ENCODE measurements at places on chromosomes 2 and 18.

GRCh38 chr2:236661762-236662110 lies 92.1 kb downstream of the ACKR3 start:
- DNase-seq, result no peak

- DNase-seq, result no peak
These were observed 35.8 kb upstream of the PTPN4 start for GRCh38 chr2:119723784-119724467.

GRCh38 chr2:10892796-10893350 lies 18.9 kb upstream of the KCNF1 start:
- no peak for DNase-seq

- DNase-seq, result no peak
These were observed 95.8 kb upstream of the RGPD4 start for GRCh38 chr2:107730898-107731297.

- no peak for DNase-seq
These were observed 56.6 kb downstream of the ZNF638 start for GRCh38 chr2:71388214-71388613.

GRCh38 chr18:67043276-67043675 lies 439.4 kb upstream of the CDH19 start:
- DNase-seq, result no peak

DNA sequence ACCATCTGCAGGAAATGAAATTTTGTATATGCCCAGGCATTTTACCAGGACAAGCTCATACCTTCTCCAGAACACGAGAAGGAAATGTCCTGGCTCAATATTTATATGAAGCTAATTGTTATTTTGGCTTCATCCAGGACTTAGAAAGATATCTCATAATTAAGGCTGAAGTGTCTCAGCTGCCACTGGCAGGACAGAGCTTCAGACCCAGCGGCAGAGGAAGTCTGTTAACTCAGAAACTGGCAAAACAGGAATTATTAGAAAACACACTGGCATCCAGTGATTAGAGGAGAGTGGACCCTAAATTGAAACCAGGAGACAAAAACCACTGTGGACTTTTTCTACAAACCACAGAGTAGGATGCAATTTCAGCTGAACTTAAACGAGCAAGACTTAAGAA lies 329.7 kb downstream of the CYRIA start:
- no peak for DNase-seq

DNA sequence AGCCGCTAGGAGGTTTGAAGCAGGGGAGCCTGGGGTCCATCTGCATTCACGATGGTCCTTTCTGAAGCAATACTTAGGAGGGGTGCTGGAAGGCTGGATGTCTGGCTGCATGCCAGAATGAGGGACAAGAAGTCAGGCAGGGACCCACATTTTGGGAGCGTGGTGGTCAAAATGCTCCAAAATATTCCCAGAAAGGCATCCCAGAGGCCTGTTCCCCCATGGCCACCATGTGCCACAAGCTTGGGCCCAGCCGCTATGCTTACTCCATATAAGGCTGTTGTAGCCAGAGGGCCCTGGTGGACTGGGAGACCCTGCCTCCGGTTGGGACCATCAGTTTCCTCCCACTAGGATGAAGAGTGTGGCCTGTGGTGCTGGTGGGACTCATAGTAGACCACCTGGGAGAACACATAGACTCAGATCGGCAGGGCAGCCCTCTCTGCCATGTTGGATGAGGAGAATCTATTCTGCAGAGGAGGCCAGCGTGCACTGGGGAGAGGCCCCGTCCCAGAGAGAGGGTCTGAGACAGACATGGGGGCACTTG lies 3.6 kb upstream of the PROM2 start:
- no peak for DNase-seq

DNA sequence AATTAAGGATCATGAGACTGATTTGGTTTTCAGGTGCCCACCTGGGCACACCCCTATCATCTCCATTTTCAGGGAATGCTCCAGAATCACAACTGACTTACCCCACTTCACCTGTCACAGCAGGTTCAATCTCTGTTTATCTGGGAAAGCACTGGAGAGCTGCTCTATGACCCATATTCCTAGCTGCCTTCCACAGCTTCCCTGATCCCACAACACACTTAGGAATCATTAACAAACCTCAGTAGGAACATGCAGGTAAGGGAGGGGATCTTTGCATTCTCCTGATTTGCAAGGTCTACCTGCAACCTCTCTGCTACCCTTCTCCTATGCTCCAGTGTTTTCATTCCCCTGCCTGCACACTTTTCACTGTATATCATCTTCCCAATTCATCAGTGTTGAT lies 18.7 kb upstream of the FABP1 start:
- DNase-seq, result no peak

DNA sequence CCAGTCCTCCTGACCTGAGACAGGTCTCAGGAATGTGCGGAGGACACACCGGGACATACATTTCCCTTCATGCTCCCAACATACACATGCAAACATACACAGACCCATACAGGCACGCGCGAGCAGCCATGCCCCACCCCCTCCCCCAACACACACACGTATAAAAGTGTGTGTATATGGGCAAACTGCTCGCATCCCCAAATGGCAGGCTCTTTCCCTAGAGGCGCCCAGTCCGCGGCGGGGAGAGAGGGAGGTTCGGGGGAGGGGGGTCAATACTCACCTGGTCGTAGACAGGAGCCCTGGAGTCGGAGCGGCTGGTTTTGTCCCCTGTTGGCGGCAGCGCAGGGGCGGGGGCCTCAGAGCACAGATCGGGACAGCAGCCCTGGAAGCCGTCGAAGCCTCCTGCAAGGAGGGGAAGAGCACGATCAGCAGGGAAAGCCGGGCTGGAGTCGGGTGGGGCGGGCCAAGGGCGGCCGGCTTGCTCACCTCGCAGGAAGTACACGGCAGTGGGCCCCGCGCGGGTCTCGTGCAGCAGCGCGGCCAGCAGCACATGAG lies 682 bp downstream of the DUSP2 start:
- peak; percentile 41 for DNase-seq

GRCh38 chr2:155715705-155716104 lies 616.8 kb downstream of the NR4A2 start:
- DNase-seq, result no peak

- no peak for DNase-seq
These were observed 108.4 kb downstream of the FAM210A start for GRCh38 chr18:13617826-13618515.

DNA sequence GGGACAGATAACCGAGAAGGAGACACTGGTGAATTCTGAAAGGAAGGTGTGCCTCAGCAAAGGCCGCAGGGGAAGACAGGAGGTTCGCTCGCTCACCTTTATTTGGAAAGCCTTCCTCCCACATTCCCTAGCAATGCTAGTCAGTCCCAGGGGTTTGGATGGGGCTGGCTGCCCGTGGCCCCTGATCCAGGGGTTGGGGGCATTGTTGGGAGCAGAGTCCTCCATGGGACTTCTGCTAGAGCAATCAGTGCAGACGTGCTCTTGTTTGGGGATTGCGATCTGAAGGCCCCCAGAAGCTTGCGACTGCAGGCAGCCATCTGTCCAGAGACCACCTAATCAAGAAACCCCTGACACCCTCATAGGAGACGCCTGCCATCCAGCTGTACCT lies 6.0 kb upstream of the CYP27C1 start:
- no peak for DNase-seq

Measured in HT-29 (cell line).